ENCODE measurements at places on chromosomes 6 and 20.

DNA sequence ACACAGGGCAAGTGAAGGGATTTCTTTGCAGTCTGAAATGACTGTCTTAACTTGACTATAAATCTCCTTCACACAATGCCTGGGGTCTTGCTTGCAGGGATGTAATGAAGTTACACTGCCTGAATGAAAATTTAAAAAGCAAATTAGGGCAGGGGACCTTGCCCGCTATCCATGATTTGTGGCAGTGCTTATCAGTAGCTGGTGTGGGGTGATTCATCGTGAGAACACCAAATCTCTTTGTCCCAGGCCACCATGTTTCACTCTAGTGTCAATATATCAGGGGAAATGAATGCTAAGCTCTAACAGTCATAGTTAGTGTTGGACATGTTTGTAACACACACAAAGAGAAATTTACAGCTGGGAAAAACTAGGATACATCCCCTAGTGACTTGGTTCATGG is 713.7 kb upstream of the EPHA7 start:
- DNase-seq, result no peak

- no peak for DNase-seq
Measured at GRCh38 chr6:2942914-2943563, 28.3 kb downstream of the SERPINB6 start.

- no peak for DNase-seq
Measured at GRCh38 chr6:31502586-31502985, 4.6 kb downstream of the MICB start.

GRCh38 chr6:117956386-117956785 is 49.3 kb downstream of the SLC35F1 start:
- no peak for DNase-seq

DNA sequence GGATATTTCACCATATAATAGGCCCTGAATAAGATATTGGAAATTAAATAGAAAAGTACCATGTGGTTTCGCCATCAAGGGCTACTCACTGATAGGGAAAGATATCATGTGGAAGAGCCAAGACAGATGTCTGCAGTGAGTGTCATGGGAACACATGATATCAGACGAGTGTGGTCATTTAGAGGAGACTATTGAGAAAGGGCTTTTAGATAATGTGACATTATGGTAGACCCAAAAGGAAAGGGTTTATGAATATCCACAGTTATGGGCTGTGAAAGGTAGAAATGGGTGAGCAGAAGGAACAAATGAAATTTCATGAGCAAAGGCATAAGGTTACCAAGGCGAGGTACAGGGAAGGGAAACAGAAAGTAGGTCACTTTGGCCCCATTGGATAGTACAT is 182.3 kb upstream of the PRSS16 start:
- no peak for DNase-seq

DNA sequence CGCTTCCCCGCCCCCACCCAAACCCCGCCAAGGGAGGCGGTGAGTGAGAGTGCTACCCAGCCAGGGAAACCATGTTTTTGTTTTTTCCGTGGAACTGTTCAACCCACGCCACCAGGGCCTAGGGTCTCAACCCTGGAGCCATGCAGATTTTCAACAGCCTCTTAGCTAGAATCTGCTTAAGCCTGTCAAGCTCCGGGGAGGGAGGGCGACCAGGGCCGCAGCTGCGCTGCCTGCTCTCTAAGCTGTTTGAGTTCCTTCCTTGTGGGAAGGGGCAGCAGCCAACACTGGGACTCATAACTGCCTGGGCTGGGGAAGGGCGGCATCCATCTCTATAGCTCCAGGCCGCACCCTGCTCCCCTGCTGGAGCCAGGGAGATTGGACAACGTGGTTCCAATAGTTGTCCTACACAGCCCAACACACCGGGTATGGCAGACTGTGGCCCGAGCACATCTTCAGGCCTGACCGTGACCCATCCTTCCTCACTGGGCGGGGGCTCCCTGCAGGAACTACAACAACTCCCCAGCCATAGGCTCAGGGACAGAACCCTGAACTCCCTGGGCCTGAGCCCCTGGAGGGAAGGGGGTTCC is 1065.7 kb upstream of the MANEA start:
- no peak for DNase-seq

- DNase-seq, result no peak
Measured at GRCh38 chr6:88636871-88637270, 326.5 kb downstream of the RNGTT start.

- DNase-seq, result no peak
Measured at GRCh38 chr6:31243508-31243907, 28.4 kb downstream of the HLA-C start.

GRCh38 chr6:158786645-158787304 is 32.4 kb downstream of the EZR start:
- DNase-seq, result no peak

DNA sequence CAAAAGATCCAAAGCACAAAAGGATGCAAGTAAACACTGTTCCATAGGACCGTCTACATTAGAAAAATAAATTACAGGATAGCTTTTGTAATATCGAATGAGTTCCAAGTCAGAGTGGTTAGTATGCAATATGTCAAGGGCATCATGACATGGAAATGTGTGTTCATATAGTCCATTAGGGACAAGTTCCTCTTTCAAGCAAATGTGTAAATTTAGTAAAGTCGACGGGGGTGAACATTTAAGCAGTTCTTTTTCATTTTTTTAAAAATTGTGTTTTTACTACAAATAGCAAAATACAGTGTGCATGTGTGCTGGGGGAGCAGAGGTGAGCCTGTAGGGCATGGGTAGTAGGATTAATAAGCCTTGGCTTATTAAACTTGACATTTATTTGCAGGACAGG is 359.0 kb downstream of the ESR1 start:
- DNase-seq, result no peak

GRCh38 chr6:102813489-102814275 is 1420.2 kb downstream of the GRIK2 start:
- DNase-seq, result no peak

DNA sequence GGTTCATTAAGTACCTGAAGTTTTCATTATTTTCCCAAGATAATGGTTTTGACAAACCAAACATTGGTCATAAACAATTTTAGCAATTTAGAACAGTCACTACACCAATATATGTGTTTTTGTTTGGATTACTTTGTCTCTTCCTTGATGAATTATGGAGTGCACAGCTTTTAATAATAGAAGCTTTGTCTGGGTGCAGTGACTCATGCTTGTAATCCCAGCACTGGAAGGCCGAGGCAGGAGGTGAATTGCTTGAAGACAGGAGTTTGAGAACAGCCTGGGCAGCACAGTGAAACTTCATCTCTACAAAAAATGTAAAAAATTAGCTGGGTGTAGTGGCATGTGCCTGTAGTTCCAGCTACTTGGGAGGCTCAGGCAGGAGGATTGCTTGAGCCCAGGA is 89.4 kb upstream of the ANKEF1 start:
- no peak for DNase-seq

- no peak for DNase-seq
Measured at GRCh38 chr20:2873747-2874041, 413 bp downstream of the PTPRA start.

DNA sequence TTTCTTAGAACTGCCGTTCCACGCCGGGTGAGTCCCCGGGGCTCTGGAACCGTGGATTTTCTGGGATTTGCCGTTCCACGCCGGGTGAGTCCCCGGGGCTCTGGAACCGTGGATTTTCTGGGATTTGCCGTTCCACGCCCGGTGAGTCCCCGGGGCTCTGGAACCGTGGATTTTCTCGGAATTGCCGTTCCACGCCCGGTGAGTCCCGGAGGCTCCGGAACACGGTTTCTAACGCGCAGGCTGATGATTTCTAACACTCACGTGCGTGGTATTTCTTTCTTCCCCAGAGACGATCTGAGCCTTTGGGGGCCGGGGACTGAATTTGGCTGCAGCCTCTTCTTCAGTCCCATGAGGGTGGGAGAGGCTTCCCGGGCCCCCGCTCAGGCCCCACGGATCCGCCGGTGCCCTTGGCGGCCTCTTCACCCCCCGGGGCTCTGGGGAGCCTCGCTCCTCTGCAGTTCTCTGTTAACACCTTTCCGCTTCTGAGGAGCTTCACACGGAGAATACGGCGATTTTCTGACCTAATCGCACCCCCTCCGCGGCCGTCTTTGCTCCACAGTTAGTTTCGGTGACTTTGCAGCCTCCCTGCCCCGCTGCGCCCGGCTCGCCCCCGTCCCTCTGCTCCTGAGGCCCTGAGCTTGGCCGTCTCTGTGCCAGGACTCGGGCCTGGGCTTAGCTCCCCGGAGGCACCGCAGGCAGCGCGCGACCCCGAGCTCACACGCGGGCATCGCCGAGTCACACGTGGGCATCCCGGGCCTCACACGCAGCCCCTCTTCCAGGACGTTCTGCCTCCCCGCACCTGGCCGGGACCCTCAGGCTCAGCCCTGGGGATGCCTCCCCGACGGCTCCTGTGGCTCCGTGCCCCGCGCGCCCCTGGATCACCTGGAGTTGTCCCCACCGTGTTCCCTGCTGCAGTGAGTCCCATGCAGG is 7.2 kb upstream of the KIF25 start:
- no peak for DNase-seq

- DNase-seq, result no peak
Measured at GRCh38 chr6:140744659-140745320, 1370.3 kb upstream of the CITED2 start.

DNA sequence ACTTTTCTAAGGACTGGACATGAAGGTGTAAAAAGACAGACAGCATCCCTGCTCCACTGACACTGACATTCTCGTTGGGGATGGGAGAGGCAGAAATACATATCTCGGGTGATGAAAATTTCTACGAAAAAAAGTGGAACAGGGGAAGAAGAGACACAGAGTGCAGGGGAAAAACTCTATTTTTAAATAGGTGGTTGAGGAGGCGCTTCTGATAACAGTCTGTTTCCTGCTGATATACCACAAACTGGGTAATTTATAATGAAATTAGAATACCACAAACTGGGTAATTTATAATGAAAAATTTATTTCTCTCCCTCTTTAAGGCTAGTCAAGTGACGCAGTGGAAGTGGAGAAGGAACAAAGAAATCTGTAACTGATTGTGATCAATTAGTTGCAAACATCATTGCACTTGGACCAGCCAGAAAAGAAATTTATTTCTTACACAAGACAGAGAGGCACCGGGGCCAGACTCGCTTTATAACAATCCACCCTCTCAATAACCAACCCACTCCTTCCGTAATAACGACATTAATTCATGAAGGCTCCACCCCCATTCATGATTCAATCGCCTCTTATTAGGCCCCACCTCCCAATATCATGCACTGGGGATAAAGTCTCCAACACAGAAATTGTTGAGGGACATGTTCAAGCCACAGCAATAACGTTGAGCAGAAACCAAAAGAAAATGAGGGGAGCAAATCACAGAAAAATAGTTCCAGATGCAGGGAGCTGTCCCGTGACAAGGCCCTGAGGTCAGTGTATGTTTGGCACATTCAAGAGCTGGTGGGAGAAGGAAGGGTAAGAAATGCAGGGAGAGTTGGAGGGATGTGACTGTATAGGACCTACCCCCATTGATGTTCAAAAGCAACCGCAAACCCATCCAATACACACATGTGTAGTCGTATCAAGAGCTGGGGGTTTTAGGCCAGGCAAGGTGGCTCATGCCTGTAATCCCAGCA is 6.6 kb upstream of the SRSF6 start:
- no peak for DNase-seq
